ENCODE measurements at places on chromosomes 16 and 17.

- DNase-seq = no peak
These were observed 47.8 kb upstream of the NUFIP2 start for GRCh38 chr17:29341726-29342125.

GRCh38 chr17:245611-246010 lies 64.2 kb upstream of the DOC2B start:
- no peak for DNase-seq

GRCh38 chr16:89775223-89775622 lies 41.2 kb downstream of the FANCA start:
- DNase-seq = no peak

GRCh38 chr17:54780238-54780637 lies 120.4 kb upstream of the TOM1L1 start:
- no peak for DNase-seq

DNA sequence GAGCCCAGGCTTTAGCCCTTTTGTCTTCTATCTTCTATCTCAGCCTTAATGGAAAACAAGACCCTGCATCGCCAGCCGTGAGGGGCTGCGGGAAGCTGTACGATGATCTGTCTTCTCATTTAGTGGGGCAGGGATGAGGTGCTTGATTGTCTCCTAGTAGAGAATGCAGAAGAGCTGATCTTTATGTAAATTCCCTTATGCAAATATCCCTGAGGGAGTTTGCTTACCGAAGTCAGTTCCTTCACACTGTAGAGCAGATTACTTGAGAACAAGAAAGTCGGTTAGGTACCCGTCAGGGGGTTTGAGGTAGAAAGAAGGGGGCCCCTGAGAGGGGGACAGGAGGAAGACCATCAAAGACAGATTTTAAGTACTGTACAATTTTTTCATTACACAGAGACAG lies 66.2 kb downstream of the IRF8 start:
- no peak for DNase-seq

- no peak for DNase-seq
These were observed 70.3 kb downstream of the MYH11 start for GRCh38 chr16:15786501-15786900.

- DNase-seq = no peak
These were observed 30.1 kb downstream of the HIC1 start for GRCh38 chr17:2084766-2085647.

DNA sequence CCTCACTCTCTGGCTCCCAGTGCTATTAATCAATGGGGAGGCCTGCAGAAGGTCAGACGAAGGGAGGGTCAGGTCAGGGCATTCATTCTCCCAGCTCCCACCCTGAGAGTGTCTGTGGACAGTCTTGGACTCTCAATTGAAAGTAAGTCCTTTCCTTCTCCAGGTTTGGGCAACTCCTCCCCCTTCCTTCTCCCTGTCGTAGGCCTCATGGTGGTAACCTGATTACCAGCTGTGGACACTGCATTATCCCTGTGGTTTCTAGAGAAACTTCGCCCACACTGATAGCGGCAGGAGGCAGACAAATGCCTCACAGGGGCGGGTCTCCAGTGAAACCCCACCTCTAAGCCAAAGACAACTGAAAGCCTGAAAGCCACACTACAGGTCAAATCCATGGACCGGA lies 57.7 kb upstream of the SLC25A19 start:
- no peak for DNase-seq

DNA sequence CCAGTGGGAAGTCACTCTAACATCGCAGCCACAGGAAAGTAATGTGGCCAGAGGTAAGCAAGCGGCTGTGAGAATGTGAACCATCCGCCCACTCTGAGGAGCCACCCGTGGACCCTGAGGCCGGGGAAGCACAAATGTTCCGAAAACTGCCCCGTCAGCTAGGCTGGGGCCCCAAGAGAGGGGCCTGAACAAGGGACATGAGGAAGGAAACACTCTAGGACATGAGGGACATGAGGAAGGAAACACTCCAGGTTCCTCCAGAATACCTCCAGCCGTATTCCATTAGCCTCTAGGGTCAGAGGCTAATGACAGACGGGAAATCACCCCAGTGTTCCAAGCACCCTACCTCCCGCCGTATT lies 317 bp downstream of the TEFM start:
- DNase-seq = no peak

Data from NCI-H1694 (cell line).